ENCODE measurements at places on chromosomes 12 and 14.

GRCh38 chr12:122785503-122785902 lies 11.1 kb downstream of the CCDC62 start:
- DNase-seq, result no peak

GRCh38 chr14:77219591-77219990 lies 38.0 kb downstream of the TMEM63C start:
- DNase-seq, result no peak

DNA sequence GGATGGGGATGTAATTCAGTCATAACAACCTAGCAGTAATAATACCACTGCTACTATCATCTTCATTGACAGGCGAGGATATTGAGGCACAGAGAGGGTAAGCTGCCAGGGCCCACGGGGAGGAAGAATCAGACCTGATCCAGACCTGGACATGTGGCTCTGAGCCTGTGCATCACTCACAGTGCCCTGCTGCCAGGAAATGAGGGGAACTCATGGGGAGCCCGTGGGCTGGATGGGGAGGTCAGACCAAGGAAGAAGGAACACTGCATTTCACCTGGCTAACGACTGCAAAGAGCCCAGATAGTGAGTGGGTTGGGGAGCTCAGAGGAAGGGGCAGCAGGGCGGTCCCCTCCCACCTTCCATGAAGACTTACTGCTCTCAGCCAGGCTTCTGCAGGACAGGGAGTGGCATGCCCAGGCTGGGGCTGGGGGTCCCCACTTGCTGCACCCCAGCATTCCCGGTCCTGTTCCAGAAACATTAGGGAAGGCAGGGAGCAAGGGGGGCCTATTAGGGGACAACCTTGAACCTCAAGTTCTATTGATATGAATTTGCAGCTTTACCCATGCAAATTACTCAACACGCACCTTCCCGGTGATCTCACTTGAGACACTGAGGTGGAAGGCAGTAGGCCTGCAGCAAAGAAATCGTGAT lies 37.7 kb downstream of the CALM1 start:
- DNase-seq, result no peak

- DNase-seq, result no peak
Observed at GRCh38 chr14:23865502-23865901, 88.1 kb upstream of the DHRS4 start.

- no peak for DNase-seq
Observed at GRCh38 chr14:68820119-68820518, 27.3 kb upstream of the ZFP36L1 start.
